Vagina (tissue), 2 donors: ENCODE measurements at places on chromosomes 5 and 9.
A peak's percentile ranks its signal among the peaks of the same experiment; 100 is the strongest.

DNA sequence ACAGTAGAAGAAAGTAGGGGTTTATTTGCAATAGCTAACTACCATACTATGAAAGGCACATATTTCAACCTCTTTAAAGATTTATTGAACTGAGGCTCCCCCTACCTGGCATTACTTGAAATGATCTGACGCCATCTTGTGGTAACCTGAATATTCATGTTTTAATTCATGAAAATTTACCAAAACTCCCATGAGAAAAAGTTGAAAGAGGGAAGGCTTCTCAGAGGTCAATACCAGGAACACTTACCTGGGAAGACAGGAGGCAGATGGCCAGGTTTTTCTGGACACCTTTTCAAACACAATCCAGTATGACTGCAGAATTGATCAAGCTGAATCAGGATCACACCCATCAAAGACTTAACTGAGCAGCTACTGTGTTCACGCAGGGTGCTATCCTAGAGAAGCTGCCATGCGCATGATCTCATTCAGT, 9.4 kb downstream of the PRELID2 start:
- no peak for DNase-seq

DNA sequence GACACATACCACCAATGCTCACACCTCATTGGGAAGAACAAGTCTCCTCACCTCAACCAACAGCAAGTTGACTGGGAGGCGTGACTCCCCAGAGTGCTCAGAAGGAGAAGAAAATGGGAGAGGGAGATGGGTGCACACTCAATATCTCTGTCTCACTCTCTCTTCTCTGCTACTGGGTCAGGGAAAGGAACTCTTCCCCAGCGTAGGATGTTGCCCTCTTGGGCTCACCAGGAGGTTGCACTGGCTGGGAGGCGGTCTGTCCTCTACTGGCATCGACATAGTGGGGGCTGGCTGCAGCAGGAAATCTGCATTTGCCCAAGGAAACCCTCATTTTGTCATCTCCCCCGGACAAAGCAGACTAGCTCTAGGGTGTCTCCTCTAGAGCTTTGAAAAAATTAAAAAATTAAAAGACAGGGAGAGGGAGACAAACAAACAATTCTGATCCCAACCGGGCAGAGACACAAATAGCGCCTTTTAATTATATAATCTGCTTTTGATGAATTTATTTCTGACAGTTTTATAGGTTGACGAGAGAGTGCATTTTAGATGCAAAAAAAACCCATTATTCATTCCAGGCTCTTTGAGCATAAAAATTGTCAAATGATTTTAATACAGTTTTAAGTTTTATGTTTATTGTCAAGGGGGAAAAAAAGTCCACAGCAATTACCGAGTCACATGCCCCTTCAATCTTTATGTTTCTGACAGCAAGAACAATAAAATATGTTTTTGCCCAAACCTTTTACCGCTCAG, 179.3 kb upstream of the MVB12B start:
- peak; percentile 70 for DNase-seq

GRCh38 chr9:124272118-124272517, 14.4 kb downstream of the NEK6 start:
- DNase-seq = no peak

DNA sequence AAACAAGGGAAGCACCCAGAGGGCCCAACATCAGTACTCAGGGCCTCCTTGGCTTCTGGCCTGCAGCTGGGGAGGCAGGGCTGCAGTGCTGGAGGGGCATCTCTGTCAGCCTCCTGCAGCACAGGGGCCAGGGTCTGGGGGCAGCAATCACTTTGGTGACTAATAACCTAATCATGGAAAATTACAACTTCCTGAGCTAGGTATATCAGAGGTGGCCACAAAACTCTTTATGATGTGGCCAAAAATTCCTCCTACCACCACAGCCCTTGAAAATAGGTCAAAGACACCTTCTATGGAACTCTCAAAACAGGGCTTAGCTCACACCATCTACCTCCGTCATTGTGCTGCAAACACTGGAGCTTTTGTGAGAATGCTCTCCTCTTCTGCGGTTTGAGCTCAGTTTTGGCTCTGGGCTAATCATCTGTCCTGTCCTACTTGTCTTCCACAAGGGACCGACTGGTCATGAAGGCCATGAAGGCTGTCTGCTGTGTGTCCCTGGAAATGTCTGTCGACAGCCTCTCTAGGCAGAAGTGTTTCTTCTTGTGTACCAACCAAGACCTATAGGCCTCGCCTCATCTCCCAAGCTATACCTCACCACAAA, 28.6 kb downstream of the CSF2 start:
- DNase-seq = no peak

GRCh38 chr9:136240941-136241340, 4.7 kb downstream of the QSOX2 start:
- DNase-seq = no peak

- no peak for DNase-seq
Observed at GRCh38 chr9:22423566-22423965, 23.1 kb upstream of the DMRTA1 start.

DNA sequence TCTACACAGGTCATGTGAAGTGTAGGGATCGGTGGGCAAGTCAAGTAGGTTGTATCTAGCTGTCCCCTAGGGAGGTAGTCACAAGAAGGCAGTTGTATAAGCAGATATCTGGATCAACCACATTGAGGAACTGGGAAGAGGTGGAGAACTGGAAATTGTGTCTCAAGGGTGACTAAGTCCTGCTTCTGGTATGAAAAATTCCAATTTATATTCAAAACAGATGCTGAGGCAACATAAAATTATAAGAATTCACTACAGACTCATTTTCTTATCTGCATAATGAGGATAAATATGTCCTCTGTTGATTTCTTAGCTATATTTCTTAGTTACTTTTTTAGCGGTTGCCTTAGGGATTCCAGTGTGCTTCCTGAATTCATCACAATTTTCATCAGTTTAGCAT, 46.8 kb downstream of the GALNT12 start:
- DNase-seq = no peak
